ENCODE measurements at places on chromosomes 3 and 15. TPM values are rescaled to one million over a fixed set of nuclear protein-coding genes. Genes with fewer than 3 reads are reported as not detected.

DNA sequence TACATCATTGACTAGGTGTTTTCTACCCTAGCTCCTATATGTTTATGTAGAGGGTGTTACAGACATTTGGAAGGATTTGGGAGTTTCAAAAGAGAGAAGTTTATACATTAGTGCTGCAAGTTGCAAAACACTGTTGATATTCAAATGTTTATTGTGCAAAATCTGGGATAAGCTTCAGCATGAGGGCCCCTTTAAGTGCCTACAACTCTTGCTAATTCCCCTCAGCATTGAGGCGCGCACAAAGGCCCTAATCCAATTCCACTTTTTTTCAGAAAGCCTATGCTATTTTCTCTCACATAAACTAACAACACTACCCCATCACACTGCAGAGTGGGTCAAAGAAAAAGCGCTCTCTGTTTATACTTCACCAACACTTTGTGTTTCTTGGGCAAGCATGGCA is 208.0 kb downstream of the NR2F2 start:
- no peak for DNase-seq

GRCh38 chr15:80619680-80620079 is 75.4 kb upstream of the ABHD17C start:
- DNase-seq, result peak; percentile 38

DNA sequence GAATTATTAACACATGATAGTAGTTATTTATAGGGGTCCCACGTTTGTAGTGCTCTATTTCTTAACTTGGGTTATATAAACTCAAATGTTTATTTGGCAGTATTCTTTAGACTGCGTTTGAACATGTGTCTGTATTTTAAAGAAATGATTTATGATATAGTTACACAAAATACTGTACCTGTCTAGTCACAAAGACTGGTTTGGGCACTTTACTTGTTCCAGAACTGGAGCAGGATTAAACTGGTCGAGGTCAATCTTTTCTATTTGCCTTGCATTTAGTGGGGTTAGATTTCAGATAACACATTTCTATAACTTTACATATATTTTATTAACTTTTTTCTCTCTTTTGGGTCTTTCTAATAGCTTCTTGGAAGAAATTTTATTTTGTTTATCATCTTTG is 39.5 kb downstream of the HACD3 start:
- DNase-seq, result no peak

GRCh38 chr3:13559764-13560525 is 11.0 kb downstream of the FBLN2 start:
- DNase-seq, result no peak

DNA sequence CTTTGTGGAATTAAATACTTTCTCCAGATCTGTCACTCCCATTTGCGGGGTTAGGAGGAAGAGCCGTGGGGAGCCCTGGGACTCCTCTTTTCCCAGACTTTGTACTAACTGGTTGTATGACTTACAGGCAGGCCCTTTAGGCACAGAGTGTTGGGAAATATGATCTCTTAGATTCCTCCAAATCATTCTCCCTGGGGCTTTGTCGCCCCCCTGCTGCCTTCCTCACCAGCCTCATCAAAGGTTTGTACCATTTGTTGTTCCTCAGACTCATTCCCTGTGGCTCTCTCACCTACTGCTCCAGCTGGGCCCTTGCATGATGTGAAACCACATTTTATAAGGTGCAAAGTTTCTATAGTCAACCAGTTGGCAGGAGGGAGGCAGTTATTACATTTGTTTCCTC is 56.4 kb downstream of the CRYGS start:
- DNase-seq, result peak; percentile 14

- no peak for DNase-seq
Measured at GRCh38 chr15:44129911-44130310, 65.2 kb downstream of the FRMD5 start.

- no peak for DNase-seq
Measured at GRCh38 chr3:72738752-72739530, 109.3 kb downstream of the SHQ1 start.

DNA sequence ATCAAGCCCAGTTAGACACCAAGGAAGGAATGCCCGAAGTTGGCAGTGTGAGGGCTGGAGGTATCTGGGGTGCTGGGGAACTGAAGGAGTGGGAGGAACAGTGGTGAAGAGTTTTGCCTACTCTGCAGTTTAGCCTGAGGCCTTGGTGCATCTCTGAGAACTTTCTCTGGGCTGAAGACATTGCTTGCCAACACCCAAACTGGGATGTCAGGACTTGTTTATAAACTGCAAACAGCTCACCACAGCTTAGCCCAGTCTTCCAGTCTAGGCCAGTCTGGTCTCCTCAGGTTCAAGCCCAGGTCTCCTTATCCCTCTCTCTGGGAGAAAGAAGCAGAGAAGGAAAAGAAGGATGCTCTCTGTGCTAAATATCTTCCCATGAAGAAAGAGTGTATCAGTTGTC is 68.0 kb upstream of the BOC start:
- DNase-seq, result no peak

DNA sequence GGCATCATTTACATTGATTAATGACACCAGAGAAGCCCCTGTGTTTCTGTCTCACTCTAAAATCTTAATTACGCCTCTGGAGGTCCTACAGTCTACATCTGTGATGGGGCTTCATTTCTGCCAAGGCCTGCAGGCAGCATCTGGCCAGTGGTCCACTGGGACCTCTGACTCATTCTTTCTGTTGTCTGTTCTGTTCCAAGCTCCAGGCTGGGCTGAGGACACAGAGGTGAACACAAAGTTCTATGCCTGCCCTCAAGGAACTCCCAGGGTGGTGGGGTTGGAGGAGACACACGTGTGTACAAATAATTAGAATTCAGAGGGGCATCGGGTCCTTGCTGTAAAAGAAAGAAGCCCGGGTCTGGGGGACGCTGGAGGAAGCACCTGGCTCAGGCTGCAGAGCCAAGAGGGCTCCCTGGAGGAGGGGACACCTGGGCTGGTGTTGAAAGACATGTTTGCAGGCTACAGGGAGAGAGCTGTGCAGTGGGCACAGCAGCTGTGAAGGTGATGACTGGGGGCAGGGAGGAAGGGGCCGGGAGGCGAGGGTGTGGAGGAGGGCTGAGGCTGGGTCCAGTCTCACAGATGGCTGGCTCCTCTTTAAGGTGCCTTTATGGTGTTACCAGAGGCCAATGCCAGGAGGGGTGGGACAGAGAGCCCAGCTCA is 103.3 kb upstream of the PRR23E start:
- no peak for DNase-seq

DNA sequence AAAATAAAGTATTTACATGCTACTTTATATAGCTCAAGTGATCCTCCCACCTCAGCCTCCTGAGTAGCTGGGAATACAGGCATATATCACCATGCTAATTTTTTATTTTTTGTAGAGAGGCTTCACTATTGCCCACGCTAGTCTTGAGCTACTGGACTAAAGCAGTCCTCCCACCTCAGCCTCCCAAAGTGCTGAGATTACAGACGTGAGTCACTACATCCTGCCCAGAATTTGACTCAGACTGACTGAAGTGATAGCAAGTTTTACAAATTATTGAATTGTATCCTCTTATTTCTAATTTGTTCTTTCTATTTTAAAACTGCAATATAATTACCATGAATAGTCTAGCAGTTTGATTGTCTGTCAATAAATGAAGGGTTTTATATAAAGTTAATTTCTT is 210.3 kb upstream of the CGNL1 start:
- peak; percentile 56 for DNase-seq

The ZNF660 gene
- total RNA-seq, result 0.64 TPM

The DUOX1 gene
- total RNA-seq, result not detected

The PLCB2 gene
- total RNA-seq, result not detected
